ENCODE measurements at places on chromosomes 7 and 10.

GRCh38 chr10:60627778-60628748 is 150.2 kb upstream of the CDK1 start:
- DNase-seq, result no peak

- no peak for DNase-seq
Observed at GRCh38 chr7:103597606-103598005, 151.6 kb upstream of the SLC26A5 start.

DNA sequence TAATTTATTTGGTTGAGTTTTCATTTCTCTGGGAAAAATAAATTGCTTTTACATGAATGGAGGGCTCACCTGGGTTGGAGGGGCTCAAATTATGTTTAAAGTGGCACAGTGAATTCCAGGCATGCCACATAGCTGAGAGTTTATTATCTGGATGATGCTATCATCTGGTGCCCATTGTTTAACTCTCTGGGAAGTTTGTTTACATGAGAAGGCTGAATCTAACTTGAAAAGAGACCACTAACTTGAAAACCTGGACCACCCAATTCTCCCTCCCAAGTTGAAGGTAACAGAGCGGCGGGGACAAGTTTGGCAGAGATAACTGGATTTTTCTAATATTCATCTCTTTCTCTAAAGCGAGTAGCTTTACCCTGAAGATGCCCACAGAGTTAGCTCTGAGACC is 321.5 kb upstream of the GHITM start:
- no peak for DNase-seq

DNA sequence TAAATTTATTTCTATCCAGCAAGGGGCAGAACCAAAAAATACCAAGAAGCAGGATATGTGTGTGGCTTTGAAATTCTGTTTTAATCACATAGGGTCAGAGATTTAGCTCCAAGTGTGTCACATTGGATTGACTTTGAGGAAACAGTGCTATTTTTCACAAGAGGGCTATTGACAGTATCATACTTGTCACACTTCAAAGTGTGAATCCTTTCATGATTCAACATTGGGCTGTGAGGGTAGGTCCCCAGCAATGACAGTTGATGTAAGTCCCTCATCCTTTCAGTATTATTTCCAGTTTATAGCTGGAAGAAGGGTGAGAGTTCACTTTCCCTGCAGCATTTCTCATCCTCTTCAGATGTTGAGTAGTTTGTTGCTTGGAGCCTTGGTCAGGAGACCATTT is 7.4 kb downstream of the CCNY start:
- no peak for DNase-seq

GRCh38 chr7:17411922-17412321 is 113.5 kb downstream of the AHR start:
- no peak for DNase-seq

DNA sequence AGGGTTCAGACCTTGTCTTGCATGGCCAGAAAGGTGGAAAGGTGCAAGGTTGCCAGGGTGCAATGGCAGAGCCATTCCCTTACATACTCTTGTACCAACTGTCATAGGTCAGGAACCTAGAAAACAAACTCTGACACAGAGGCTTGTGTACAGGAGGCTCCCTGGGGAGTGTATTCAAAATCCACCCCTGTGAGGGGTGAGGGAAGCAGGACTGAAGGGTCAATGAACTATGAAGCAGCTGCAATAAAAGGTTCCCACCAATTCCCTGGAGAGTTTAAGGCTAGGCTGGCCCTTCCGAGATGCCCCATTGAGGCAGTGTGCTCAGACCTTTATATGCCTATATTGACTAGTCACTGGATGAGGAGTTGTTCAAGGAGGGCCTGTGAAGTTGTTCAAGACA is 13.9 kb upstream of the CUZD1 start:
- peak; percentile 1 for DNase-seq

- no peak for DNase-seq
Observed at GRCh38 chr7:151866028-151866427, 10.9 kb downstream of the PRKAG2 start.

DNA sequence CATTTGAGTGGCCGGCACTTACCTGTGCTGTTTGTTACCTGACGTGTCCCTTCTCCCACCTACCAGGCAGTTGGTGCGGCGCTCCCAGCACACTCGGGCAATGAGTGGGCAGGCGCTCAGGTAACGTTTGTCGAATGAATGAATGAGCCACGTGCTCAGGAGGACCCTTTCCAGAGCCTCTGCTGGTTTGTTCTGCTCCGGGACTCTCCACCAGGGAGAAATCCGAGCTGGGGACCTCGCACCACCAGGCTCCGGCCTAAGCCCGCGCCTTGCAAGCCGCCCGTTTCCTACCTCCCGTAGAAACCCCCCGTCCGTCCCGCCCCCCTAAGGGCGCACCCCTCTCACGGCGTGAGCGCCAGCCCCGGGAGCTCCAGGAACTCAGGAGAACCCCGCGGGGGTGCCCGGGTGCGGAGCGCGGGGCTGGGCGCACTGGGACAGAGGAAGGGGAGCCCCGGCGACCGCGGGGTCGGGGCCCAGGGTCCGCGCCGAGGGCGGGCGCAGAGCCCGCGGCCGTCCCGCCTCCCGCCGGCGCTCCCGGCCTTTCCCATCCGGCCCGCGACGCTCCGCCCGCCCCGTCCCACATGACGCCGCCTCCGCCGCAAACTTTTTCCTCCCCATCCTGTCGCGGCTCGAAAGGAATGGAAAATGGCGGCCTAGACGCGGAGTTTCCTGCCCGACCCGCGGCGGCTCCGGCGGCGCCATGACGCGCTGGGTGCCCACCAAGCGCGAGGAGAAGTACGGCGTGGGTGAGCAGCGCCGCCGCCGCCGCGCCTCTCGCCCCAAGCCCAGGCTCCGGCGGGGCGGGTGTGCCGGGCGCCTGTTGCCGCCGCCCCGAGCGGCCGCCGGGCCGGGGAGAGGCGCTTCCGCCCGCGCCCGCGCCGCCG is at the start of gene DOCK1:
Gene DOCK1, plus strand, starts transcription at position 611 of the 884 bp plus-strand sequence. Its CDS starts 90 bp downstream, at position 701.
- DNase-seq, result no peak

- no peak for DNase-seq
Observed at GRCh38 chr7:46212425-46213153, 291.5 kb upstream of the IGFBP3 start.

GRCh38 chr7:49564379-49564714 is 209.1 kb upstream of the VWC2 start:
- DNase-seq, result no peak

- DNase-seq, result no peak
Observed at GRCh38 chr7:156984174-156984891, 26.1 kb downstream of the MNX1 start.

DNA sequence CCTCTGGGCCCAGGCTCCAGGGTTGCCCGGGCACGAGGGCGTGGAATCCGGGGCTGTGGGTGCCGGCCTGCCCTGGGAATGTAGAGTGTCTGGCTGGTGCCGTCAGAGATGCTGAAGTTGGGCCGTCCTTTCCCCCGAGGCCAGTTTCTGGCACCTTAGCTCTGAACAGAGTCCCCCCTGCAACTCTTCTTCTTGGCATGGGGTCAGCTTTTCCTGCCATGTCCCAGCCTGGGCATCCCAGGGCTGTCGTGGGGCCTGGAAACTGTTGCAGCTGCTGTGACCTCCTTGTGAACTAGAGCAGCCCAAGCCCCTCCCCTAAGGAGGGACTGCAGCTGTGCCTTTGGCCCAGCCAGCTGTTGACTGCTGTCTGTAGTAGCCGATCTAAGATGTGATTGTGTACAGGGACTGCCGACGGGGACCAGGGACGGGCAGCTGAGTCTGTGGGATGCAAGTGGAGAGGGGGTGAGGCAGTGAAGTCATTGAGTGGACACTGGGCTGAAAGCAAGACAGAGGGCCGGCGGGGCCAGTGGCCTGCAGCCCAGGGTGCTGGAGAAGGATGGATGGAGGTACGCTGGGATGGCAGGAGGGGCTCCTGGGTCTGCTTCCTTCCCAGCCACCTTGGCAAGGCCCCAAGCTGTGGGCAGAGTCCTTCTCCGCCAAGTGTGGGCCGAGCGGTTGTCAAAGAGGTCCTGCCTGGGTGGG is 35.8 kb downstream of the GBX1 start:
- no peak for DNase-seq

GRCh38 chr7:322708-323111 is 32.7 kb downstream of the FOXL3 start:
- no peak for DNase-seq

GRCh38 chr7:55237156-55237893 is 127.8 kb upstream of the LANCL2 start:
- no peak for DNase-seq

GRCh38 chr10:47264797-47265281 is 35.2 kb upstream of the GDF10 start:
- no peak for DNase-seq

DNA sequence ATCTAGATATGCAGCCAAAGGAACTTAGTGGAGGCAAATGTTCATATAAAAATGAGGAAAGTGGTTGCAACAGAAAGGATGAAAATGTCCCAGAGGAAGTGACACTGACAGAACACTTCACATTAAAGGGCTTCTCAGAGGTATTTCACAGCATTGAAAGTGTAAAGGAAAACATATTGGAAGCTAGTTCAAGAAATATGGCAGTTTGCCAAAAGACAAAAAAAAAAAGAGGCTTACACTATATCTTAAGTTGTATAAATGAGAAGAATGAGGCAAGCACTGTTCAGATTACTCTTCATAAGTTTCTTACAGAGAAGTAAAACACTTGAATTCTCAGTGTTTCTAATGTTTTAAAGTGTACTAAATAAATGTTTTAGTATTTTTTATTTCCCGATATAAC is 20.1 kb downstream of the RUNDC3B start:
- DNase-seq, result no peak

DNA sequence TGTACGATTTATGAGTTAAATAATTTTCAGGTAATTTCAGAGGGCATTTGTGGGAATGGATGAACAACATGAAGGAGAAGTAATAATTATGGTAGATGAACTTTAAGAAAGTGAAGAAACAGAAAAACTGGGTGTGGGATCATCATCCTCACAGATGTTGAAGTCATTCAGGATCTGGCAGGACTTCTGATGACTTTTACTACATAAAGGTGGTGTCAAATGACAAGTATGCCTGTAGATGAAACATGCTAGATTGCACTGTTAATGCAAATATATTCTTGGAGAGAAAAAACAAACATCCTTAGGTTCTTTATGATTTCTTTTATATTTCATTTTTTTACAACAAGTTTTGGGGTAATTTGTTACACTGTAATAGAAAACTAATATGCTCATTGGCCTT is 230.2 kb downstream of the PCLO start:
- peak; percentile 38 for DNase-seq

DNA sequence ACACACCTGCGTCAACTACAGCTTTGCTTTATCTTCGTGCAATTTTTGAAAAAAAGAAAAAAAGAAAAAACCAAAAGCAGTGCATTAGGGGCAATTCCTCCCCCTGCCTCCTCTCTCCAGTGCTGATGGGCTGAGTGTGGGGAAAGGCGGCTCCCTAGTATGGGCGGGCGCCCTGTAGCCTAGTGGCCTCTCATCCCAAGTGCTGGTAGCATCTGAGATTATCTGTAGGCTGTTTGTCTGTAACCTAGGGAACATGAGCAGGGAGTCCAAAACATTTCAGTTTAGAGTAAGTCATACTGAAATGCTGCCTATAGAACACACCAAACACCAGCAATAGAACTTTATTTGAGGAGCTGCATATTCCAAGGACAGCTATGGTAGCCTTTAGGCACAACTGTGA is 24.6 kb upstream of the BAMBI start:
- no peak for DNase-seq

DNA sequence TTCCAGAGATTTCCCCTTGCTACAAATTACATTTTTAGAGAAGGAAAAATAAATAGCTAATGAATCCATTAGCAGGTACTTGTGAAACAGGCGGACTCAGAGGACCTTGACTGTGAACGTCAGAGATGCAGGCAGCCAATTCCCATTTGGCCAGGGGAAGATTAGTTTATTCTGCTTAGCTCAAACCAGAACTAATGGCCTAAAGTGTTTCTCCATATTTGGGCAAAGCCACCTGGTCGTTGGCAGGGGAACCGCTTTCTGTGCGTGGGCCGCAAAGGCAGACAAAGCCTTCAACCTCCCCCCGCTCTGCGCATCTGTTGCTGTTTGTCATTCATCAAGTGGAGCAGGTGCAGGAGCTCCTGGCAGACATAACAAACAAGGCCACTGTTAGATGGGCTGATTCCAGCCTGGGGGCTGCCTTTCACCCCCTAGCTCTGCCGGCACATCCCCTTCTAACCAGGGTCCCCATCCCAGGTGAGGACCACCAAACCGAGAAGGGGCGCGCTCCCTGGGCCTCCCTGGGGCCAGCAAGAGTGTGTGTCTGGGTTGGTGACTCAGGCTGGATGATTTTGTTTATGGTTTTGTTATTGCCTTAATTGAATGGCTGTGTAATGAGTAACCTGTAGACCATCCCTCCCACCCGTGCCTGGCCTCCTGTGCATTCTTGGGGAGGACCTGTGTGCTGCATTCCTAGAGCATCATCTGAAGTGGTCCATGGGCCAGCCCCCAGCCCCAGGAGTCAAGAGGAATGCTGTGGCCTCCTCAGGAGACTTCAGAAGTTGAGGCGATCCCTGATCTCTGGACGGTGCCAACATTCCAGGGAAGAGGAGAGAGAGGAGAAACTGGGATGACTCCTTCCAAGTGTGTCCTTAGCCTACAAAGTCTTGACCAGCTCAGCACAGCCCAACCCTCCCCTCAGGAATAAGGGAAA is 14.5 kb upstream of the CPA1 start:
- peak; percentile 79 for DNase-seq

DNA sequence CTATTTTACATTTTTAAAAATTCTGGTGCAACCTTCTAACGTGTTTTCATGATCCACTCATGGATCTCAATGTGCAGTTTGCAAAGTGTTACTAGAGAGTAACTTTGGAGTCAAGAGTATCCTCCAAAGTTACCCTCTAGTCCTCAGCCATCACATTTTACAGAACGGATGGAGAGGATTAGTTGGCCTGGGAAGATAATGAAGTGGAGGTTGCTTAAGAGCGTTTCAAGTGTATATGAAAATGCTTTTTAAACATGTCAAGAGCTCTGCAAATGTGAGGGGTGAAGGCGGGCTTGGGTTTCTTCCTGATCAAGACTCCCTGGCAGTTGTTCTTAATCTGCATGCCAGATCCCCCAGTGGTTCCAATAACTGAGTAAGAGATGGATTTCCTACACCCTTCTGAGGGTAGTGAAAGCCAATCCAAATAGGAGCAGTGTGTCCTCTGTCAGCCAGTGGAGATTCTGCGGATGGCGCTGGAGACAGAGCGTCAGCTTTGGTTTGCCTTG is 299.4 kb upstream of the NPVF start:
- no peak for DNase-seq

GRCh38 chr10:4343873-4344272 is 482.1 kb upstream of the AKR1E2 start:
- DNase-seq, result no peak

DNA sequence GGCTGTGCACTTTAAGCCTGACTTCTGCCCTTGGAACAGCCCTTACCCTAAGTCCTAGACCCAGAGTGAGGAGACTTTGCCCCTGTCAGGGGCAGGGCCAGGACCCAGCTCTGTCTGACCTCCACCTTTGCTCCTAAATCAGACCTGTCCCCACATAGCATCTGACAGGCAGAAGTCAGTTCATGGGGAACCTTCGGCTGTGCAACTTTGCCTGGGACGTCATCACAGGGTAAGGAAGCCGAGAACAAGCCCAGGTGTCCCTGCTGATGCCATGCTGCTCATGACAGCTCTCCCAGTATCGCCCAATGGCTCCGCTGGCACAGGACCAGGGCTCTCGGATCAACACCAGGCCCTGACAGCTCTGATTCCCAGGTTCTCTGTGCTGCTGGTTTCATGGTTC is 55.4 kb downstream of the TNS3 start:
- DNase-seq, result no peak
